Psoas muscle (tissue), 8 donors: ENCODE measurements at places on chromosomes 16 and 17. TPM values are rescaled to one million over a fixed set of nuclear protein-coding genes. Genes with fewer than 3 reads are reported as not detected.

UNC13D gene
- 6.8 TPM for total RNA-seq

IKZF3 gene
- total RNA-seq: 0.57 TPM

TMEM101 gene
- total RNA-seq: 20.2 TPM

CLEC3A gene
- not detected for total RNA-seq

RASD1 gene
- total RNA-seq: 62.9 TPM

GSDMA gene
- total RNA-seq: not detected

COX11 gene
- 51.8 TPM for total RNA-seq

ZSCAN10 gene
- total RNA-seq: not detected

KRT39 gene
- not detected for total RNA-seq

NAA60 gene
- total RNA-seq: 18.3 TPM

DNA sequence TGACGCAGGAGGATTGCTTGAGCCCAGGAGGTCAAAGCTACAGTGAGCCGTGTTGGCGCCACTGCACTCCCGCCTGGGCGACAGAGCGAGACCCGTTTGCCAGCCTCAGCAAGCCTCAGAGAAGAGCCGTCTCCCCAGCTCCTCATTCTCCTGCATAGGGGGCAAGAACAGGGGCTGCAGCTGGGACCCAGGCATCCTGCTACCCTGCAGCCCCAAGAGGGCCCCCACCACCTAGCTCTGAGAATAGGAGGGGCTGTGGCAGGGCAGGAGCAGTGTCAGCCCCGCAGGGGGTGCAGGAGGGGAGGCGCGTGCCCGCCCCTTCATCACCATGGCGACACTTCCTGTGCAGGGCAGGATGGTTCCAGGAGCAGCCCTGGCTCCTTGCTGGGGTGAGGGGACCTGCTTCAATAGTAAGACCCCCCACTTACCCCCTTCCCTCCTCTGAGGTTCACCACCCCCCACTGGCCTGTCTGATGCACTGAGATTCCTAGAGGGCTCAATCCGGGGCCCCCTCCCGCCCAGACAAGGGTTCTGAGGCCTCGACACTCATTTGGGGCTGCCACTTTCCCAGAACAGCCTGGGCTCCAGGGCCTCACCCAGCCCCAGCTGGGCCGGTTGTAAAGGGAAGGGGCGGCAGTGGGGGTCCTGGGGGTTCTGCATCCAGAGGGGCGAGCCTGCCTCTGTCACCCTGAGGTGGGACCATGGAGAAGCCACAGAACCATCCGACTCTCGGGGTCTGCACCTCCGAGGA, 20.2 kb downstream of the VASN start:
- no peak for DNase-seq

DNA sequence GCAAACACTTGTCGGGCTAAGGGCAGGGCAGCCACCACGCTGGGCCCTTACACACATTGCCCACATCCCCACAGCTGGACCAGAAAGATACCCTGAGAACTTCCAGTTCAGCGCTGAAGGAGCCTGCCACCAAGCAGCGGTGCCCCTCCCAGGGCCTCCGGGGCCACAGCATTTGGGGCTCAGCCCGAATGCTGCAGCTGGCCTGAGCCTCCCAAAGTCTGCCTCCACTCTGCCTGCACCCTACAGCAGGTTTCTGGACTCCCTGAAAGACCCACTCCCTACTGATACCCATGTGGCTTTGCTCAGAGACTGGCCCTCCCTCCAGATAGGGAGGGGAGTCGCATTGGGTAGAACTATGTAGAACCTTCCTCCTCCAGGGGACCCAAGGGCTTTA, 1.5 kb downstream of the MCRIP1 start:
- no peak for DNase-seq

DNA sequence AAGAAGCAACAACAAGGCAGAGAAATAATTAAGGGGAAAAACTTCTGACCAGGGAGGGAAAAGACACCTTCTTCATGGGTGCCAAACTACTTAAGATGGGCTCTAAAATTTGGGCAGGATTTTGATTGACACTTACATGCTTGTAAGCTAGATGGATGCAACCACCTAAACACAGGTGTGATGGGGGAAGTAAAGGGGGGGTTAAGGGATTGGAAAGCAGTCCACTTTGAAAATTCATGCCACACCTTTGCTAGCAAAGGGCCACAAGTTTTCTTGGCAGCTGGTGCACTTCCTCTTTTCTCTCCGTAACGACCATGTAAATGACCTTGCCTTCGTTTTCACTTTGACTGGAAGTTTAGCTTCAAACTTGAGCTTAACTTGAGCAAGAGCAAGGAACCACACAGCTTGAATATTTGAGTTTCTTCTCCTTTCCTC, 14.3 kb upstream of the PRKAR1A start:
- no peak for DNase-seq

- no peak for DNase-seq
These were observed 1.9 kb upstream of the MT1B start for GRCh38 chr16:56649820-56650219.

- peak; percentile 62 for DNase-seq
These were observed 824 bp upstream of the MPP2 start for GRCh38 chr17:43907998-43908721.

- DNase-seq: peak; percentile 65
These were observed 18.4 kb downstream of the CARHSP1 start for GRCh38 chr16:8850279-8850885.

DNA sequence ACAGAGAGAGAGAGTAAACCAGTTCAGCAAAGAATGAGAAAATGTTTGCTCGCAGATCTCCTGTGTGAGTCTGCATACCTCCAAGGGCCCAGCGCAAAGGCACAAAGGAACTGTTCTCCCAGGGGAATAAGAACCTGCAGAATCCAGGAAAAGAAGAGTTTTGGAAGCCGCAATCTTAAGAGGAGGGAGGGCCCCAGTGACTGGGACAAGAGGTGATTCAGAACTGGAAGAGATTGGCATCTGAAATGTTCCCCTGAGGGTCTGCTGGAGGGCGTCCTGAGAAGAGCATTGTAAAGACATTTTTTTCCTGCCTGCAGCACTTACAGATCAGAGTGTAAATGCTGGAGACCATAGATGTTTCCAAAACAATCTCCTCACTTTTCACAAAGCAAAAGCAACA, 6.1 kb downstream of the ATMIN start:
- DNase-seq: no peak

- DNase-seq: no peak
These were observed 1.2 kb downstream of the ATP6V0A1 start for GRCh38 chr17:42459801-42460281.

- DNase-seq: no peak
These were observed 10.6 kb upstream of the RFFL start for GRCh38 chr17:35073991-35074627.
